HCEC 1CT (cell line): ENCODE measurements at places on chromosomes 2 and 18.

GRCh38 chr2:37376421-37377186 is 32.2 kb downstream of the QPCT start:
- DNase-seq, result peak; percentile 80

DNA sequence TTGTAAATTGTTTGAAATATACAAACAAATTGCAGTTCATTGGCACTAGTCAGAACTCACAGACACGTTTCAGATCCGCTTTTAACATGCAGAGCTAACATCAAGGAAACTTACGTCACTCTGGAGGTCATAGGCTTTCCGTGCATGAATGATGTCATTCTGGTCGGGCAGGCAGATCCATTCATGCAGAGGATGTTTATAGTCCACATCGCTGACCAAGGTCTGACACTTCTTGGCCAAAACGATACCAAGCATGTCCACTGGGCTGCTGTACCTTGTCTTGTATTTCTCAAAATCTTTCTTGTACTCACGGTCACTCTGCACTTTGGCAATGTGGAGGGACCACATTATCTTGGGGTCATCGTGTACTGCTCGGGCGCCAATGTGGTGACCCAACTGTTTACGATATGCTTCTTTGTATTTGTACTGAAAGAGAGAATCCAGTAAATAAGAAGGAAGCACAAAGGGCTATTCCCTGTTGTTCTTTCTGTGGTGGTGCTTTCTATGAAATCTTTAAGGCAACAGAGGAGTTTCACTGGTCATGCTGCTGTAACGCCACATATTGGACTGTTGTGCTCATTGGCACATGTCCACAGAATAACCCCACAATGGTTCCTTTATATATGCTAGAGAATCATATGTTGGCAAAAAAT is 114.8 kb downstream of the NEB start:
- peak; percentile 26 for DNase-seq

- DNase-seq, result no peak
Measured at GRCh38 chr18:66662632-66663031, 58.7 kb upstream of the CDH19 start.

- peak; percentile 56 for DNase-seq
Measured at GRCh38 chr18:58178511-58178910, 134.5 kb downstream of the NEDD4L start.

DNA sequence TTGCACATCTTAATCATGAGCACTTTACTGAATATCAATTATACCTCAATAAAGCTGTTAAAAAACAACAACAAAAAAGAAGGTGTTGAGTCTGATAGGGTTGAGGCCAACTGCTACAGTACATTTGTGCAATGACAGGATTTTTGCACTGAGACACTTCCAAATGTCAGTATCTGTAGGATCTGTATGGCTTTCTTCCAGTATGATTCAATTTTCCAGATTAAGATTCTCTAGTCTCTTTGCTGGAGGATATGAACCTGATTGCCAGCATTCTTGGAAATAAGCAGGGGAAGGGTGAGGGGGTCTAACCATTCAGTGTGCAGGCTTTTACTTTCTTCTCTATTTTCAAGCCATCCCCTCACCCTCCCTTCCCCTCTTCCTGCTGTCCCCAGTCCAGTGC is 85.1 kb downstream of the SEMA4F start:
- DNase-seq, result no peak

DNA sequence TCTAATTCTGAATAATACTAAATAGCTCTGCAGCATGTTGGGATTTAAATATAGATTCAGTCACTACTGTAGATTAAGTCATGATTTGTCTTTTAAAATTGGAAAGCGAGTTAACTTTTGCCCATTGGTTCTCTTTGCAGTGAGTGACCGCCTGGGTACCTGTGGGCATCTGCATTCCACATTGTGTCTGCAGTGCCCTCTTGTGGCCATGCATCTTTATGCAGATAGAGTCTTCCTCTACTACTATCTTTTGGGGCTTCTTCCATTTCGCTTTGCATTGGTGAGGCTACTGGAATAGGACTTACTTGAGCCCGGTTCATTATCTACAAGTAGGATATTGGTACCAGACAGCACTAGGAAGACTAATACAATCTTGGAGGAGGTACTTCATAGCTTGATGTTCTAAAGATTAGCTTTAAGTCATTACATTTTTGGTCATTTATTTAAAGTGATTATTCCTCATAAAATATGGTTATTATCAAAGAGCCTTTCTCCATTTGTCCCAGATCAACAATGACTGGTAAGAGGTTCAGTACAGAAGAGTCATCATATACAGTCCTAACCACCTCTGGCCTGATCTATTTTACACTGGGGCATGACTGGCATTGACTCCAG is 203.0 kb downstream of the SOCS6 start:
- DNase-seq, result peak; percentile 34

- no peak for DNase-seq
Measured at GRCh38 chr2:78115291-78115690, 593.1 kb upstream of the LRRTM4 start.

- DNase-seq, result no peak
Measured at GRCh38 chr2:112150851-112151250, 12.7 kb downstream of the FBLN7 start.

- no peak for DNase-seq
Measured at GRCh38 chr2:197266477-197266876, 44.1 kb downstream of the ANKRD44 start.

DNA sequence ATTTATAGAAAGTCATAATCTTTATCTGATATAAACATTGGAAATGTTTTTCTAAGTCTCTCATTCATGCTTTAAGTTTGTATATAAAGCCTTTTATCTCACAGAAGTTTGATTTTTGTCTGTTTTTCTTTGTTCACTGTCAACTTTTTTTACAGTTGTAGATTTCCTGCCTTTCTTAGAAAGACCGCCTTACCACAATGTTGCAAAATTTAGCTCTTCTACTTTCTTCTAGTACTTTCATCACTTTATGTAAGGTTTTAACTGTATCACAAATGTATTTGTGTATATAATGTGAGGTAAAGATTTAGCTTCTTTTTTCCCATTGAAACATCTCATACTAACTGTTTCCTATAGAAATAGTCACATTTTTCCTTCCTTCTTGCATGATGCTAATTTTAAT is 136.1 kb downstream of the DNAH6 start:
- DNase-seq, result no peak

GRCh38 chr2:239027391-239028252 is 179.7 kb downstream of the TWIST2 start:
- DNase-seq, result no peak

- DNase-seq, result no peak
Measured at GRCh38 chr18:9730786-9731185, 22.7 kb downstream of the RAB31 start.

DNA sequence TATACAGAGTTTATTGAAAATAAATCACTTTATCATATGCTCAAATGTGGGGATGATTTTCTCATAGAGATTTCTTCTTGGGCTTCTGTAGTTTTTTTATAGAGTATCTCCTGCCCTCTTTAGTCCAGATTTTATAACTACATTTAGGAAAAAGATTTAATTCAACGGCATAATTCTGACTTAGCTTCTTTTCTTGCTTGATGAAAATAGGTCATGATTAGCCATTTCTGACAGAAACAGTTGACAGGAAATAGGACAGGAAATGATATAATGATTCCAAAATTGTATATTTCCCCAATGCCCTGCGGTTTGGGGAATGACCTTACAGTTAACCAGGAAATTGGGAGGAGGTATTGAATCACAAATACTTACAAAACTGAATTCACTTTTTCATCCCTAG is 1531.9 kb upstream of the ACVR2A start:
- peak; percentile 79 for DNase-seq
